ENCODE measurements at places on chromosomes 2 and 18.
A peak's percentile ranks its signal among the peaks of the same experiment; 100 is the strongest.

DNA sequence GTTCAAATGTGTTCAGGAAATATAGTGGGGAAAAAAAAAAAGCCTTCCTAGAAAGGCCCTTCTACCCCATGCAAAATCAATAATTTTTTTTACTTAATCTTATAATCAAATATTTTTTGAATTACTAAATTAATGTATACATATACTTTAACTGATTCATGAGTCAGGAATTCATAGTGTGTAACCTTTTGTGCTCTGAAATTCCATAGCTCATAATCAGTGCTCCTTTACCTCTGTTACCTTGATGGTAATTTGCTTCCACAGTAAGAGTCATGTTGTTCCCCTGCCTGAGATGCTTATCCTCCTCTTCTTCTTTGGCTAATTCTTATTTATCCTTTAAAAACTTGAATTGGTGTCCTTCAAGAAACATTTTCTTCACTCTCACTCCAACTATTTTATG lies 414.2 kb downstream of the THSD7B start:
- DNase-seq, result no peak

DNA sequence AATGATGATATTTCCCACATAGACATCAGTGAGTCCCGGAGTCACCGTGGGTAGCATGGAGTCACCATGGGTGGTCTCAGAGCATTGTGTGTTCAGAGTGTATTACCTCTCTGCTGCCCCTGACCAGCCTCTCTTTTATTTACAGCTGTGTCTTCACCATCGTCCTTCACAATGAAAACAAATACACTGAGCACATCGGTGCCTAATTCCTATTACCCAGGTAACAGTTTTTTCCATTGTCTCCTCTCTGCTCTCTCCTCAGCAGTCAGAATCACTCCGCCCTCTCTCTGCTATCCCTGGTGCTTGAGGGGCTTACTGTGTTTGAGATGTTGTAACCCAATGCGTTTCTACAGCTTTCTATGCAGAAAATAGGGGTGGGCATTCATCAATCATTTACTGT lies 361.5 kb upstream of the RAB12 start:
- DNase-seq, result no peak

GRCh38 chr2:11748861-11749645 lies 2.6 kb downstream of the LPIN1 start:
- no peak for DNase-seq

DNA sequence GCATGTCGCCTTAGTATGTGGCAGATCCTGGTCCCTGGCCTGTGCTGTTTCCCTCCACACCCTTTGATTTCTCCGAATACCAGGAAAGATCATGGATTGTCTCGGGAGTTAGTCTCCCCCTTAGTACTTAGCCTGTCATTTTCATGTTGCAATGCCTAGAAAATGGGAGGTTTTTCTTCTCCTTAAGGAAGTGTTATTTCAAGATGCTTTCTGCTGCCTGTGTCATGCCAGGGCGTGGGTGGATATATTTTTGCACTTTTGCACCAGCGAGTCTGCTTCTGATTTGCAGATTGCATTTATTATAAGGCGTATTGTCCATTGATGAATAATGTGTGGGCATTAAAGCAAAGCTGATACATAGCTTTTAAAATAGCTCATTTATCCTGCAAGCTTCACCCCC lies 223.5 kb downstream of the NEDD4L start:
- no peak for DNase-seq

GRCh38 chr18:26134107-26134506 lies 438 bp downstream of the PSMA8 start:
- no peak for DNase-seq

- DNase-seq, result peak; percentile 0
Measured at GRCh38 chr2:198916548-198917080, 541.1 kb downstream of the SATB2 start.

- DNase-seq, result no peak
Measured at GRCh38 chr18:42268186-42268725, 313.2 kb downstream of the PIK3C3 start.

GRCh38 chr2:55936351-55936750 lies 12.8 kb upstream of the EFEMP1 start:
- DNase-seq, result no peak

- no peak for DNase-seq
Measured at GRCh38 chr2:70648961-70649360, 95.3 kb upstream of the TGFA start.

- DNase-seq, result no peak
Measured at GRCh38 chr18:7417727-7418126, 149.4 kb upstream of the PTPRM start.

GRCh38 chr2:9388950-9389911 lies 34.1 kb downstream of the ITGB1BP1 start:
- DNase-seq, result no peak

DNA sequence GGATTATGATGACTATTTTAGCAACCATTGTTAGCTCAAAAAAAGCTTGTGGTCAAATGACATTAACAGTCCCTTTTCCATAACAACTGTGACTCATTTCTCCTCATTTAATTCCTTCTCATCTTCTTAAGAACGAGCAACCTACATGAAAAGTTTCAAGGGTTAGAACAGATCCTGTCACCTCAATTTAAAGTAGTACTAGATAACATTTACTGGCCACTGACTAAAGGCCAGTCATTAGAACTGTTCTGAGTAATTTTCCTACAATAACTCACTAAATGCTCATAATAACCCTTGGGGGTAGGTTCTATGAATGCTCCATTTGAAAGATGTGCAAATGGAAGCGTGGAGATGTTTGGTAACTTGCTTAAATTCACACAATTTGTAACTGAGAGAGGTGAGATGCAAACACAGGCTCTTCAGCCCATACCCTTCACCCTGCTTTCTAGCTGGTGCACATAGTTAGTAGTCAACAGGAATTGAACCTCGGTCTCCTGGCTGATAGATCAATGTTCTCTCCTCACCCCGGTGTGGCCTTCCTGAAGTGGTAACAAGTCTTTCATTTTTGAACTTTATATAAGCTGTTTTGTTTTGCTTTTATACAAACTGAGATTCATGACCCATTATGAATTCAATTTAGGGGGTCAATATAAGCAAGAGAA lies 212.5 kb downstream of the SETBP1 start:
- DNase-seq, result no peak

GRCh38 chr18:25132786-25133496 lies 219.0 kb downstream of the ZNF521 start:
- DNase-seq, result no peak

GRCh38 chr2:159904959-159905305 lies 106.9 kb upstream of the CD302 start:
- DNase-seq, result no peak

DNA sequence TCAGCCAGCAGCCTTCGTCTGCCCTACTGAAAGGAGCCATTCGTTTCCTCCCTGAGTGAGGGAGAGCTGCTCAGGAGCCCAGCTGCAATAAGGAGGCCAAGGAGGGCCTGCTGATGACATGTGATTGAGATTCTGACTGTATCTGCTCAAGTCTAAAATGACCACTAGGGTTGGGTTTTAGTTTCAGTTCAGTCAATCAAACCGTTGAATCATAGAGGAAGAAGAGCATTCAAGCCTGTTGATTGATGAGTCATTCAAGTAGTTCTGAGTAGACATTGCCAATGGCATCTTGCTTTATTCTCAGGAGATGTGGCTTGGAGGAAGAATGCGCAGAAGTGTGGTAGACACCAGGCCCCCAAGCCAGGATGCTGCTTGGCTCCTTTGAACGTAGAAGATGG lies 19.9 kb upstream of the BCL2L11 start:
- DNase-seq, result no peak

- no peak for DNase-seq
Measured at GRCh38 chr2:195251214-195251613, 405.8 kb upstream of the SLC39A10 start.

Measured in brain pericyte (primary cell).